ENCODE measurements at places on chromosomes 4 and X.

GRCh38 chrX:104420907-104421306 lies 145.1 kb upstream of the IL1RAPL2 start:
- DNase-seq: no peak

DNA sequence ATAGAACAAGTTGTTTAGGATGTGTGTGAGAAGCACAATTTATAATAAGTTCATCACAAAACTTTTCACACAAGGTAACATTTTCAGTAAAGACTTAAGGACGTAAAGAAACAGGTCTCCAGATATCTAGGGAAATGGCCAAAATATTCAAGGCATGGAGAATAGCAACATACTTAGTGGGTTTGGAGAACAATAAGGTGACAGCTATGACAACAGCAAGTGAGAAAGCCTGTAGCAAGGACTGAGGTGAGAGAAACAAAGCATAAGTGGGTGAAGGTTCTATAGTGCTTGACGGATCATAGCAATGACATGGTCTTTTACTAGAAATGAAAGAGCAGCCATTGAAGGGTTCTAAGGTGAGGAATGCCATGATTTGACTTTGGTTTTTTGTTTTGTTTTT lies 1337.3 kb downstream of the PCDH18 start:
- DNase-seq: no peak

DNA sequence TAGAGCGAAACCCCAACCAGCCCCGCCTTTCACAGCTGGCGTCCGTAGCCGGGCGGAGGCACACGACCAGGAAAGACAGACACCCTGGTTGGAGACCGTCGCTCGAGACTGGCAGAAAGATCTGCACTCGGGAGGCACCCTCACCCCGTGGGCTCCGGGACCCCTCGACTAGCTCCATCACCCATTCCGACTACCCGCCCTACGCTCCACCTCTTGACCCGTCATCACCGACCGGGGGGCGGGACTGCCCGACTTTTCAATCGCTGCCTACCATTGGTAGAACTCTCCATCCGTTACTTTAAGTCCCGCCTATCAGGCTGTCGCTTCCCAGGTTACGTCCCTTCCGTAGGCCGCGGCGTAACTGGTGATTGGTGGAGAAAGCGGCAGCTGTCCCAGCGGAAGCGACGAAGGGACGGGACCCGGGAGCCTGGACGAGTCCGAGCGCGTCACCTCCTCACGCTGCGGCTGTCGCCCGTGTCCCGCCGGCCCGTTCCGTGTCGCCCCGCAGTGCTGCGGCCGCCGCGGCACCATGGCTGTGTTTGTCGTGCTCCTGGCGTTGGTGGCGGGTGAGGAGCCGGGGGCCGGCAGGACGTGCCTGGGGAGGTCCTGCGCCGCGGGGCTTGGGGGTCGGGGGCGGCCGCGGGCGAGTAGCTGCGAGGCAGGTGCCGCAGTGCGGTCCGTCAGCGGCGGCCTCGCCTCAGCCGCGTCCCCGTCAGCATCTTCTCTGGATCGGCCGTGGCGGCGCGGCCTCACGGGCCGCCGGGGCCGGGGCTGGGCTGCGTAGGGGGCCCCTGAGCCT lies at the start of gene ATP6AP2:
ATP6AP2 (plus strand) TSS at position 434 of the 799 bp plus-strand sequence; CDS start at position 530, 96 bp downstream.
- DNase-seq: peak; percentile 92

DNA sequence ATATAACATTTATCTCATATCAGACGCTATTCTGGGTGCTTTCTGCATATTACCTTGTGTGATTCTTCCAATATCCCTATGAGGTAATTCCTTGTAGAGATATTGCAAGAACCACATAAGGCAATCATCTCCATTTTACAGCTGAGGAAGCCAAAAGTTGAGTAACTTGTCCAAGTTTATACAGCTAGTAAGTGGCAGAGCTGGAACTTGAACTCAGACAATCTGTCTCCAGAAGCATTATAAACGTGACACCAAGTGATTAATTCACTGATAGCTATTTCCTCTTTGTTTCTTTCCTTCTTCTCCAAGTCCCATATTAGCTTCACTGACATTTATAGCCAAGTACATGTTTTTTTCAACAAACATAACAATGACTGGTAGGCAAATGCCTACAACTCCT lies 7.3 kb downstream of the EMCN start:
- DNase-seq: no peak

- DNase-seq: no peak
Measured at GRCh38 chr4:130424211-130424610, 1328.3 kb downstream of the C4orf33 start.

- DNase-seq: peak; percentile 1
Measured at GRCh38 chr4:105666693-105667092, 41.8 kb downstream of the INTS12 start.

GRCh38 chr4:150045410-150045809 lies 32.8 kb upstream of the DCLK2 start:
- no peak for DNase-seq

DNA sequence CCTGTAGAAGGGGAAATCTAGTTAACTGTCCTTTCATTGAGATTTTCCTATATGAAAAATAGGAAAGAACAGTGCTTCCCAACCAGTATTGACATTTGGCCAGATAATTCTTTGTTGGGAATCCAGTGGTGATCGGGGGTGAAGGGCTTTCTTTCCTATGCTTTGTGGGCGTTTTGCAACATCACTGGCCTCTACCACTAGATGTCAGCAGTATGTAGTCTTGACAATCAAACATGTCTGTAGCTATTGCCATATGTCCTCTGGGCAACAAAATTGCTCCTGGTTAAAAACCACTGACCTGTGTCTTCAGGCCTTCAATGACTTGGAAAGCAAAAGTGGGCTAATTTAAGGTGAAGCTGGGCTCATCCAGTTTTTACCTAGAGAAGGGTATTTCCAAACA lies 658.5 kb downstream of the DACH2 start:
- DNase-seq: peak; percentile 1

DNA sequence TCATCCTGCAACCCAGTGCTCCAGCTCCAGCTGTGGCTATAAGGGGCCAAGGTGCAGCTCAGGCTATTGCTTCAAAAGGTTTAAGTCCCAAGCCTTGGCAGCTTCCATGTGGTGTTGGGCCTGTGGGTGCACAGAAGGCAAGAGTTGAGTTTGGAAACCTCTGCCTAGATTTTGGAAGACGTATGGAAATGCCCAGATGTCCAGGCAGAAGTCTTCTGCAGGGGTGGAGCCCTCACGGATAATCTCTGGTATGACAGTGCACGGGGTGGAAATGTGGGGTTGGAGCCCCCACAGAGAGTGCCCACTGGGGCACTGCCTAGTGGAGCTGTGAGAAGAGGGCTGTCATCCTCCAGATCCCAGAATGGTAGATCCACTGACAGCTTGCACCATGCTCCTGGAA lies 44.5 kb downstream of the CYTL1 start:
- no peak for DNase-seq

DNA sequence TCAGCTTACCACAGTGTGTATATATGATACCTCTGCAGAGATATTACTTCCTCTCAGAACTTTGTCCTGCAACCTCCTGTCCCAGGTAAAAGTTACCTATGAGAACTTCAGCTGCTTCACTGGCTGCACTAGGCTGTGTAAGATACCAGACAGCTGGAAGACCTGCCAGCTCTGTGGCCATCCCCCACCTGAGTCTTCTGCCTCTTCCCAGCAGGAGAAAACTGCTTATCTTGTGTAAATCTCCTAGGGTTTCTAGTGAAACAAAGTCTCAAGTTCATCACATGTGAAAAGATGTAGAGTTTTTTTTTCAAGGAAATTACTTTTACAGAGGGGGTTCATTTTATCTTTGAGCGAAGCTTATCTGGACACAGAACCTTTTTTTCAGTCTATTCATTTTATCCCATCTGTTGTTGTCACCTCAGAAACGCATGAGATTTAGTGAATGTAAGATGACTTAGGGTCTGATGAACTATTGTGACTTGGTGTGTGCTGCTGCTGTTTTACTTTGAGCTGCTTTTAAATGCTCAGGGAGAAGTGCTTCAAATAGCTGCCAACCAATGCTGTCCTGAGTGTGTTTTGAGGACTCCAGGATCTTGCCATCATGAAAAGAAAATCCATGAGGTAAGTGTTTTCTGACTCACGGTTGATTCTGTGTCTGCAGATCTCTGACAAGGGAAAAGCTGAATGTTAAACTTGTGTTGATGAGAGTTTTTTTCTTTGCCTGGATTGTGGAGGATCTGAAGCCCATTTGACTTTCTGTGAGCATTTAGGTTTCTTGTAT lies 187.8 kb downstream of the FRAS1 start:
- no peak for DNase-seq

- DNase-seq: no peak
Measured at GRCh38 chr4:129092631-129093190, 628 bp downstream of the SCLT1 start.

DNA sequence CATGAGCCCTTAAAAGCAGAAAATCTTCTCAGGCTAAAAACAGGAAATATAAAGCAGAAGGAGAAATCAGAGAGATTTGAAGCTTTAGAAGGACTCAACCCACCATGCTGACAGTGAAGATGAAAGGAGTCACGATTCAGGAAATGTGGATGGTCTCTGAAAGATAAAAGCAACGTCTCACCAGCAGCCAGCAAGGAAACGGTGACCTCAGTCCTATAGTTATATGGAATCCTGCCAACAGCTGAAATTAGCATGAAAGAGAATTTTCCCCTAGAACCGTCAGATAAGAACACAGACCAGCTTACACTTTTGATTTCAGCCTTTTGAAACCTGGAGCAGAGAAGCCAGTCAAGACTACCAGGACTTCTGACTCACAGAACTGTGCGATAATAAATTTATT lies 715.7 kb upstream of the HTR2C start:
- DNase-seq: no peak

DNA sequence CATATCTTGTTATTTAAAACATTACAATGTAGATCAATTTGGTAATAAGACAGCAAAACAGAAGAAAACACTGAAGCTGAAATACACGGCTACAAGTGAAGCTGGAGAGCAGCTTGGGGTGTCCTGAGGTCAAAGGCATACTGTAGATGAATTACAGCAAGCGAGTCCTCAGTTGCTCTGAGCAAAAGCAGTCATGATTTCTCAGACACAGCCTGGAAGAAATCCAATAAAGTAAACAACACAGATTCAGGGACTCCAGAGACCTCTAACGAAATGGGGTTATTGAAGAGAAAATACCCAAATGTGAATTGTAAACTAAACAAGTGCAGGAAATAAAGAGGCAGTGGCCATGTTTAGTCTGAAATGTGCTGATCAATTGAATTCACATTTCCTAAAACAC lies 324.4 kb downstream of the CAMK2D start:
- no peak for DNase-seq

DNA sequence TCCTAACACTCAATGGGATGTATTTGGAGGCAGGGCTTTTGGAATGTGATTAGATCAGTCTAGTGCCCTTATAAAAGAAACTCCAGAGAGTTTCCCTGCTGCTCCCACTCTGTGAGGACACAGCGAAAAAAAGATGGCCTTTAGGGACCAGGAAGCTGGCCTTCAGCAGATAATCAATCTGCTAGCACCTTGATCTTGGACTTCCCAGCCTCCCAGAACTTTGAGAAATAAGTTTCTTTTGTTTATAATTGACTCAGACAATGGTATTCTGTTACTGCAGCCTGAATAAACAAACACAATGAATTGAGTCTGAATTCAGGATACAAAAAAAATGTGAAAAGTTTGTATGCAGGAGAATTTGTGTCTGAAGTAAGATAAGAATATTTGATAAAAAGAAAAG lies 842.1 kb downstream of the FSTL5 start:
- DNase-seq: no peak

GRCh38 chrX:9845578-9845952 lies 59.3 kb downstream of the SHROOM2 start:
- no peak for DNase-seq

DNA sequence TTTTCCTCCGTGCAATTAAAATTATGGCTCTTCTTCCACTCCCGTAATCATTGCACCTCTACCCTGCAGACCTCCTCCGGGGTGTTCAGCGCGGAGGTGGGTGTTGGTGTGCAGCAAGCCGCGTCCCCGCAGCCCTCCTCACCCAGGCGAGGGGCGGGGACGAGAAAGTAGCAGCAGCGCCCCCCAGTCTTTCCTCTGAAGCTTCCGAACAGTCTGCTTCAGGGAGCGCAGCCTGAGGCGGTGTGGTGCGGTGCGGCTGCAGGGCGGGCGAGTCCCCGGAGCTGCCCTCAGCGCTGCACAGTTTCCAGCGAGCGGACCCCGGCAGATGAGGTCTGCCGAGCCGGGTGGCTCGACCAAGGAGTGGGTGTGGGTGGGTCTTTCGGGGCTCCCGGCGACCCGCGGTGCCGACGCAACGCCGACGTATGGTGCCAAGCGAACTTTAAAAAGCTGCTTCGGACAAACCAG lies at the start of gene FRAS1:
FRAS1 (plus strand) TSS at position 189 of the 465 bp plus-strand sequence. CDS start 687 bp downstream, outside the sequence.
- peak; percentile 75 for DNase-seq

DNA sequence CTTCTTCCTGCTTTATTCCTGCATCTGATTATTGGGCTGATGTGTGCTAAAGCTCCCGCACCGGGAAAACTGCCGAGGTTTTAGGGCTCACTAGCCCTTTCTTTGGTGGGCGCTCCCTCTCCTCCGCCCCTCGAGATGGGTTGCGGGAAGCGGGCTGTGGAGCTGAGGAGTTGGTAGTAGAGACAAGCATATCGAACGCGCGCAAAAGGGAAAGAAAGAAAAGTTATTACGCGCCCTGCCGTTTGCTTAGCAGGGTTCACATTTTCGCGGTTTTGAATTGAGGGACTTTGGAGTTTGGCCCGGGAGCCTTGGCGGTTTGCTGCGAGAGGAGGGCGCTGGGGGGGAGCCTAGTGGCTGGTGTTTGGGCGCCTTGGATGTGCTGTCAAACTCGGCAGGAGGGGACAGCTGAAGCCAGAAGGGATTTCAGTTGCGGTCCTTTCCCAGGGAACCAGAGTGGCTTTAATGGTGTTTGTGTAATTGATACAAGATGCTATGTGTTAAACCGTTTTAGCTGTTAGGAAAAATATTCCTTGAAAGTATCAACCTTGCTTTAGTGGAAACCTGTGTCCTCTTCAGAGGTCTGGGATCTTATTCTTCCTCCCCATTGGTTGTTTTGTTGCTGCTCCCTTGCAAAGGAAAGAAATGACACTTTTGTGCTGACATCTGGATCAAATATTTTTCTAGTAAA lies 1.1 kb downstream of the GAB1 start:
- no peak for DNase-seq

DNA sequence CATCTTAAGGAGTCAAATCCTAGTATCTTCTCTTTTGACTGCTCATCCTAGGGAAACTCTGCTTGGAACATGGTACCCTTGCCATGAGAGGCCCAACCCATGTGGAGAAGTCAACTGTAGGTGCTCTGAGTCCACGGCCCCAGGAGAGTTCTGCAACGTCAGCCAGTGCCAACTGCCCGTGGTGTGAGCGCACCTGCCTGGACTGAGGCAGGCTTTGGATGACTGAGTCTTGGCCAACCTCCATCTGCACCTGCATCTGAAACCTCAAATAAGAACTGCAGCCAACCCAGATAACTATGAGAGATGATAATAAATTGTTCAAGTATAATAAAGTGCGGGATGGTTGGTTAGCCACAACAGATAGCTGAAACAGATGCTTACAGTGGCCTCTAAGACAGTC lies 772.0 kb downstream of the TRIML1 start:
- DNase-seq: no peak

GRCh38 chr4:17807446-17807845 lies 3.1 kb downstream of the DCAF16 start:
- DNase-seq: no peak
